ENCODE measurements at places on chromosomes 12 and 14.

DNA sequence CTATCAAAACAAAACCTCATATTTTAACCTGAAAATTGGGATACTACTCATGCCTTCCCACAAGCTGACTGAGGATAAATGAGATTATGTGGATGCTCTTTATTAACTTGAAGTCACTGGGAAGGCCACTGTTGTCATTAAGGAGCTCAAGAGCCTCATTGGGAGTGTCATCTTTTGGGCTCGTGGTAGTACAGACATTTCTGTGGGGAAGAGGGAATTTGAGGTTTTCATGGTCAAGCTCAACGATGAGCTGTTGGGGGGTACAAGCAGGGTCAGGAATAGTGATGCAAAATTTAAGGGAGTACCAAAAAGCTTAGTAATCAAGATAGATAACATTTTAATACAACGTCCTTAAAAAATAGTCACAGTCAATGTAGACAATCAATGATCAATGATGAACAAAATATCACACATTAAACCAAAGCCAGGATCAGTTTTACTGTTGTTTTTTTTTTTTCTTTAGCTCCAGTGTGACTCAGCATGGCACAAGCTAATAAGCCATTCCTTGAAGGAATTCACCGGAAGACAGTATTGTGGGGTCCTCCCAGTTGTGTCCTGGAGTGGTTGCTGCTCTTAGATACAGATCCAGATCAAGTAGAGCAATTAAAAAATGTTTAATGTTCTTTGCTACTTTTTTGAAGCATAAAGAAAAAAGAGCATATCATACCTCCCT lies 130.9 kb downstream of the C12orf75 start:
- no peak for DNase-seq

GRCh38 chr14:40656311-40656710 lies 950.4 kb upstream of the LRFN5 start:
- DNase-seq: no peak

GRCh38 chr12:49292729-49293055 lies 2.3 kb upstream of the PRPH start:
- DNase-seq: no peak

GRCh38 chr12:14573118-14573517 lies 5.4 kb upstream of the PLBD1 start:
- DNase-seq: no peak

GRCh38 chr12:29033519-29033918 lies 115.6 kb upstream of the FAR2 start:
- no peak for DNase-seq

GRCh38 chr12:113766879-113767878 lies 198.9 kb downstream of the RBM19 start:
- no peak for DNase-seq

GRCh38 chr14:99359906-99360305 lies 87.9 kb upstream of the BCL11B start:
- DNase-seq: no peak

DNA sequence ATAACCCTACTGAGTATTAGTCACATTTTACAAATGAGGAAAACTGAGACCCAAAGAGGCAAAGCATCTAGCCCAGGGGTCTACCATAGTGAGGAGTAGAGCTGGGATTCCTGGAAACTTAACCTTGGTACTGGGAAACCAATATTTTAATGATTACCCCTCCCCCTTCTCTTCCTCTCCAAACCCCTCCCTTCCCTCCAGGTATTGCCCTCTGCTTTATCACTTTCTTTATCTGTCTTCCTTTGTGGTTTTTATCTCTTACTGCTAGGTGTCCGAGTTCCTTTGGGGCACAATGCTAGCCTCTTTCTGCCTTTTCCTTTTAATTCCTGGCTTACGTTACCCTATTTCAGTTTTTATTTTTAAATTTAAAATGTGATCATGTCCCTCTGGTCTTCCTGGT lies 2.8 kb downstream of the GABARAPL1 start:
- DNase-seq: no peak

- no peak for DNase-seq
These were observed 23.6 kb downstream of the ZNF664 start for GRCh38 chr12:123996581-123996980.

DNA sequence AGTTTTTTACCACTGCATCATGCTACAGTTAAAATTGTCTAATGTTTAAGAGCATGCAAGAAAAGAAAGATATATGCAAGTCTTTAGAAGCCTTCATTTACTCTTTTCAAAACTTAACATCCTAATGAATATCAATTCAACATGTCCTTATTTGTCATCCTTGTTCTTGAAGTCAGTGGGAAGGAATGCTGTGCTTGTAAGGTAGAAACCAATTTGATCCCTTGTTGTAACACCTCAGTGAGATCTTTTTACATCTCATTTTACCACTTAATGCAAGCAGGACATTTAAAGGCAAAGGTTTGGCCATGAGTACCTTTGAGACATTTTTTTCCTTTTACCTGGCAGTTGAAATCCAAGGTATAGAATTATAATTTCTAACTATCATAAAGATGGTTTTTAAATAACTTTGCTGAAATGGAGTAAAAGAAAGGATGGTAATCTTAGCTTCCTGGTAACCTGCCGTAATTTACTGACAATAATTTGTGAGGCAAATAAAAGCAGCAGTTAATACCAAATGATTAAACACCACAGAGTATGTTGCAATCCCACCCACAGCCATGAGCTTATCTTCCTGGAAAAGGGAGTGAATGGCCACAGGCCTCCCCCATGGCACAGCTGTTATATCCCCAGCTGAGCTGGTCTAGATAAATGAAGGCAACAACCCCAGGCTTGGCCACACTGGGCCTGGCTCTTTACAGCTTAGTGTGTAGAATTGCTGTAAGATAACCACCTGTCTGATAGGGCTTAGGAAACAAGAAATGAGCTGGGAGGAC lies 33.2 kb upstream of the STRN3 start:
- peak; percentile 92 for DNase-seq

DNA sequence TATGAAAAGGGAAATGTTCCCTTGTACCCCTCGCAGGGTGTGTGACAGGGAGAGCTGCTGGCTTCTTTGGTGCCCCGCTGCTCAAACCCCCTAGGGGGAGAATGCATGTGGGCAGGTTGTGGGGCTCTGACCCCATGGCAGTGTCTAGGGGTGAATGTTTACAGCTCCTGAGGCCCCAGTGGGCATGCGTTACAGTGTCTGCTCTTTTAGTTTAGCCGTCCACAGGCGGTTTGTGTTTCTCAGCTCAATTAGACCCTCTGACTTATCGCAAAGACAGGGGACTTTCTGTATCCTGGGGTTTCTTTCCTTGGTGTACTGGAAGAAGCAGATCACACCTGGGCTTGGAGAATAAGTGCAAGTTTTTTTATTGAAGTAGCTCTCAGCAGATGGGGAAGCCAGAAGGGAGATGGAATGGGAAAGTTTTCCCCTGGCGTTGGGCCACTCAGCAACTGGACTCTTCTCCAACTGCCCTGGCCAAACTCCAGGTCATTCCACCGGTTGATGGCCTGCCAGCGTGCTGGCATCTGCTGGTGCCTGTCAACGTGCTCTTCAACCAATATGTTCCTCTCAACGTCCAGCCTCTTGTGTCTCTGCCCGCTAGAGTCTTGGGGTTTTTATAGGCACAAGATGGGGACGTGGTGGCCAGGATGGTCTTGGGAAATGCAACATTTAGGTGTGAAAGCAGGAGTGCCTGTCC lies 720.9 kb downstream of the FSCB start:
- no peak for DNase-seq

DNA sequence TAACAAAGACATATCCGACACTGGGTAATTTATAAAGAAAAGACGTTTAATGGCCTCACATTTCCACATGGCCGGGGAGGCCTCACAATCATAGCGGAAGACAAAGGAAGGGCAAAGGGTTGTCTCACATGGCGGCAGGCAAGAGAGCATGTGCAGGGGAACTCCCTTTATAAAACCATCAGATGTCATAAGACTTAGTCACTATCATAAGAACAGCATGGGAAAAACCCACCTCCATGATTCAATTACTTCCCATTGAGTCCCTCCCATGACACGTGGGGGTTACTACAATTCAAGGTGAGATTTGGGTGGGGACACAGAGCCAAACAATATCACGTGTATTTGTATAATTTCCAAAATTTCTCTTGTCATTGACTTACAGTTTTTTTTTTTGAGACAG lies 5.5 kb upstream of the LMNTD1 start:
- peak; percentile 50 for DNase-seq

GRCh38 chr14:57736391-57736790 lies 129.5 kb downstream of the SLC35F4 start:
- no peak for DNase-seq

- no peak for DNase-seq
These were observed 31.0 kb downstream of the NFYB start for GRCh38 chr12:104106965-104107364.

GRCh38 chr12:75315518-75315917 lies 14.6 kb downstream of the CAPS2 start:
- no peak for DNase-seq

GRCh38 chr12:89349814-89350213 lies 2.5 kb downstream of the DUSP6 start:
- peak; percentile 82 for DNase-seq

GRCh38 chr14:105864116-105864515 lies 337.7 kb downstream of the TMEM121 start:
- no peak for DNase-seq

DNA sequence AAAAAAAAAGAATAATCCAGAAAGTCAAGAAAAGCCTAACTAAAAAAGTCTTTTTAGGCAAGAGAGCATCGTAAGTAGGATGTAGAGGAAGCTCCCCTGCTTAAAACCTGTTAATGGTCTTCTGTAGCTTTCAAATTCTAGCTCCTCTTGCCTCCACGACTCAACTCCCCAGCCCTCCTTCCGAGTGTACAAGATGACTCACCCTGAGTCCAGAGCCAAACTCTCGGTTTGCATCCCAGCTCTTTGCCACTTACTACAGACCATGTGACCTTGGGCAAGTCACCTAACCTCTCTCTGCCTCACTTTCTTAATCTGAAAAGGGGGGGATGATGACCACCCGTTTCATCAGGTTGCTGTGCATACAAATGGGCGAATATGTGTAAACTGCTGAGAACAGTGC lies 460.4 kb downstream of the DPF3 start:
- DNase-seq: no peak

DNA sequence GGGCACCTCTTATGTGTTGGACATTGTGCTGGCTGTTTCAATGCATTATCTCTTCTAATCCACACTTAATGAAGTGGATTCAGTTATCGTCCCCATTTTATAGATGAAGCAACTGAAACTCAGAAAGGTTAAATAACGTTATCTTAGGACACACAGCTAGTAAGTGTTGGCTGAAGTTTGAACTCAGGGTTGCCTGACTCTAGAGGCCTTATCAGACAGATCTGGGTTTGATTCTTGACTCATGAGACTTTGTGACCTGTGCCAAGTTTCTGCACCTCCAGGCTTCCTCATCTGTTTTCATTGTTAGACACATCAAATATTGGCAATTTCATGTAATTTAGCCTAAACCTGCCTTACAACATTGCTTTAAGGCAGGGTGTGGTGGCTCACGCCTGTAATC lies 18.2 kb upstream of the IRF2BPL start:
- DNase-seq: no peak

- DNase-seq: no peak
These were observed 1.1 kb downstream of the ATN1 start for GRCh38 chr12:6928703-6929407.

- no peak for DNase-seq
These were observed 82.7 kb downstream of the VEZT start for GRCh38 chr12:95300286-95300685.

GRCh38 chr12:108640802-108641445 lies 7.2 kb upstream of the SELPLG start:
- DNase-seq: no peak

GRCh38 chr14:71645656-71646055 lies 286.6 kb upstream of the RGS6 start:
- peak; percentile 5 for DNase-seq

DNA sequence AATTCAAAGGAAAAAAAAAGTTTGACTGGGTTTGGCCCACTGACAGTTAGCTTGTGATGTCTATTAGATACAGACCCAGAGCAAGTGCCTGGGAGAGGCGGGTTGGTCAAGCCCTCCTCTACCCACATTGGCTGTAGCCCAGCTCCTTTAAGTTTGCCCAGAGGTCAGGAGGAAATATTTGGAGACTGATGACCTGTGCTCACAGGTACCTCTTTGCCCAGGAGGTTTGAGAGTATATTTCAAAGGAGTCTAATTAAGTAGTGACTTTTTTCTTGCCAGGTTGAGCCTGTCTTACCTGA lies 21.8 kb upstream of the PDE1B start:
- DNase-seq: no peak

- no peak for DNase-seq
These were observed 128.8 kb upstream of the TMEM132C start for GRCh38 chr12:128138125-128138524.

DNA sequence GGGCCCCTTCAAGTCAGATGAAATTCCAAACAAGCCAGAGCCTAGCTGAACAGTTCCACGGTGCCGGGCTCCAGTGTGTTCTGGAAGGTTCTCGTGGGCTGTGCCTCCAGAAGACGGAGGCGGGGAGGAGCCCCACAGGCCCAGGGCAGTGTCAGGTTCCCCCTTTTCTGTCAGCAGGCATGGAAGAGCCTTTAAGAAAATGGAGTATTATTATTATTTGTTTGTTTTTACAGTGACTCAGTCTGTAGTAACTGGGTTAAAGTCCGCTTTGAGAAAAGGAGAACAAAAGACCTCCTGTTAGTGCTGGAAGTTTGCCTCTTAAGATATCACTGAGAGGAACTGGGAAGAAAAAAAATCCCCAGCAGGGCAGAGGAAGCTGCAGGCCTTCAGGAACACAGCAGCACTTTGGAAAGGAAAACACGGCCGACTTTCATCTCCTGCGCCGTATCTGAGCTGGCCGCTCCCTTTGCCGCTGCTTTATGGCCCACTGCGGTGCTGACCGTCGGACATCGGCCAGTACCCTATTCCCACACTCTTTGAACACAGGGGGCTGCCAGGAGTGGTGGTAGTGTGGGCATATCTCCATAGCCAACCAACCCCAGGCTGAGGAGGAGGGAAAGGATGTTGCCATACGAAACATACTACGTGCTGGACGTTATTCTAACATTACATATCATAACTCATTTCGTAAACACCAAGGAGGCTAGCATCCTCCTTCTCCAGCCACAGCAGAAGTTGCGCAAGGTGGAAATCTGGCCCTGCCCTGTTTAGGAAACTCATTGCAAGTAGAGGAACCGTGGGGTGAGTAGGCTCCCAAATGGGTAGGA lies 194.0 kb downstream of the ZFP36L1 start:
- DNase-seq: peak; percentile 96
